ENCODE measurements at places on chromosomes 5 and 9. TPM values are rescaled to one million over a fixed set of nuclear protein-coding genes. Genes with fewer than 3 reads are reported as not detected.

LMX1B gene
- total RNA-seq: not detected

SPATA31C1 gene
- not detected for total RNA-seq

FOXD4L4 gene
- total RNA-seq: not detected

TBC1D13 gene
- total RNA-seq: 19.2 TPM

ANKRA2 gene
- total RNA-seq: 19.7 TPM

PCDHGB2 gene
- total RNA-seq: 0.97 TPM

FIBCD1 gene
- total RNA-seq: not detected

GABBR2 gene
- not detected for total RNA-seq

ADAMTS19 gene
- not detected for total RNA-seq

FGD3 gene
- 39.5 TPM for total RNA-seq

GLDC gene
- 1.1 TPM for total RNA-seq

PDCD1LG2 gene
- 1.5 TPM for total RNA-seq

TRIM36 gene
- total RNA-seq: 0.12 TPM
